ENCODE measurements at places on chromosomes 4 and X.
A peak's percentile ranks its signal among the peaks of the same experiment; 100 is the strongest.

GRCh38 chr4:74087481-74087880 is 11.5 kb downstream of the CXCL2 start:
- no peak for DNase-seq

DNA sequence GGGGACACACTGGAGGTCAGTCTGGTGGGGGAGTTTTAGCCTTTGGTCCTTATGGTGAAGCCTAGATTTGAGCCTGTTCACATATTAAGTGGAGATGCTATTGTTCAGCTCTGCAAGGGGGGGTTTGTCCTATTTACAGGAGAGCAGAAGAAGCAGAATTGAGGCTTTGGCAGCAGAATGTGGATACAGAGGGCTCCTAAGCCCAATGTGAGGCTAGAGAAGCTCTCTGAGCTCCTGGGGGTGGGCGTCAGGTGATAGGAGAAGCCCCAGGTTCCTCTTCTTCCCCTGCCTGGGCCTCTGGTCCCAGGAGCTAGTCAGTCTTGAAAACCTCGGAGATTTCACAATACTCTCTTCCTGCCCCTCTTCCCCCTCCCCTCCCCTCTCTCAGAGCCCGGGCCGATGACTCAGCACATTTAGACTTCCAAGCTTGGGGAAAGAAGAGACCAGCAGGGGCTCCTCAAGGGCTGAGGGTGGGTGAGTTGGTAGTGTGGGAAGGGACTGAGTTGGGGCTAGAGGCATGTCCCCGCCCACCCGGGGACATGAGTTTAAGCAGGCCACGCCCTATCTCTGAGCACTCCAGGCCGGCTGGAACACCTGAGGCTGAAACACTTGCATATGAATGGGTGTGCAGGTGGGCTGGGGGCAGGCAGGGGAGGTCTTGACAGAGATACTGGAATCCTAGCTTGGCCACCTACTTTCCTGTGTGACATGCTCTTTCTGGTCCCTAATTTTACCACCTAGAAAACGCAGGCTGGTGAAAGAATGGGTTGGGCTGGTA is 3.4 kb downstream of the TFE3 start:
- peak; percentile 42 for DNase-seq

- peak; percentile 44 for DNase-seq
Observed at GRCh38 chrX:119067023-119067739, 5.6 kb upstream of the CT47C1 start.

DNA sequence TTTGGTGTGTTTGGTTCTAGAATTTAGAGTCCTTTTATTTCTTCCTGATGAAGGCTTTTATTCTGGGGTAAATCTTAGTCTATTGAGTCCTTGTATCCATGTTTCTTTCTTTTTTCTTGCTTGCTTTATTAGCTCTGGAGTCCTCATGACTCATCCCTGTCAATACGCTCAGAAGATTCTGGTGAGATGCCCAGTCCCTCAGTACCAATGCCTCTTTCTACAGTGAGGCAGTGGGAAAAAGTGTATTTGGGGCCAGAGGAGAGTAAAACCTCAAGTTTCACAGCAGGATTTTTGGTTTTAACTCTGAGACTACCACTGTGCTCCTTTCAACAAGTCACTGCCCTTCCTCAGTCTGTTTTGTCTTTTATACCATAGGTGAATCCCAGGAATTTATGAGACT is 368.0 kb downstream of the GBA3 start:
- no peak for DNase-seq

DNA sequence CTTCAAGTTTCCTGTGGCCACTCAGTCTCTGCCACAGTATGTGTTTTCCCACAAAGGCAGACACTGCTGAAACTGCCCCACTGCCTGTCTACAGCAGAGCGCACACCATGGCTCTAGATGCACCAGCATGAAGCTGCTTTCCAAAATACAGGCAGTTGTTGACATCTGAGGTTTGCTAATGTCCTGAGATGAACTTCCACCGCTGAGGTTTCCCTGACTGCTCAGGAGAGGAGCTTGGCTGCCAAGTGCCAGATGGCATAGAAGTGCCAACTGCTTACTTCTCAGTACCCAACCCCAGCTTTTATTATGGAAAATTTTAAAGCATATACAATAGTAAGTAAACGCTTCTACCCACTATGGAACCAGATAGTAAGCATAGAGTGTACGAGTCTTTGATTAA is 61.0 kb upstream of the EXOC1L start:
- DNase-seq: no peak

GRCh38 chrX:133668225-133668931 is 253.1 kb upstream of the GPC4 start:
- no peak for DNase-seq

GRCh38 chr4:26003056-26003455 is 89.0 kb downstream of the SMIM20 start:
- DNase-seq: no peak

GRCh38 chr4:76962406-76963130 is 13.0 kb downstream of the SEPTIN11 start:
- no peak for DNase-seq

DNA sequence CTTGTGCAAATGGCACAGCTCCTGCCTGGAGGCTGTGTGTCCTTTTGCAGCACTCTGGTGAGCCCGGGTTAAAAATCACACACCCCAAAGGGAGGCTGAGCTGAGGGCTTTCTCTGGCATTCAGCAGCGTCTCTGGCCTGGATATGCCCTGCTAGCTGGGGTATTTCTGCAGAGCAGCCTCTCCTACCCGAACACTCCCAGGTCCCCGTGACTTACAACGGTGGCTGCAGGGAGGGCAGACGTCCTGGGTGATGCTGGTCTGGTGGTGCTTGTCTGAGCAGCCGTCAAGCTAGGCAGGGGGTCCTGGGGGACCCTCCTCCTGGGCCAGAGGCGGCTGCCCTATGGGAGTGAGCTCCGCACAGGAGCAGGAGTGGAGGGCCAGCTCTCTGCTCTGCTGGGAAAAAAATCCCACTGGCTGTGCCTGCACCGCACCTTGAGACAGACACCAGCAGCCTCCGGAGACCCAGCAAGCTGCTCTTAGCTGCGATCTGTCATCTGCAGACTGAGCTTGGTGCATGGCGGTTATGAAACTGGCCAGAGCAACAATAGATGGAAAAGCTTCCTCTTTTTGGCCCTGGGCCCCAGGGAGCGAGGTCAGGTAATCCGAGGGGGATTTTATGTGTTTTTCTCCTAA is 41.3 kb upstream of the ASMTL start:
- no peak for DNase-seq

DNA sequence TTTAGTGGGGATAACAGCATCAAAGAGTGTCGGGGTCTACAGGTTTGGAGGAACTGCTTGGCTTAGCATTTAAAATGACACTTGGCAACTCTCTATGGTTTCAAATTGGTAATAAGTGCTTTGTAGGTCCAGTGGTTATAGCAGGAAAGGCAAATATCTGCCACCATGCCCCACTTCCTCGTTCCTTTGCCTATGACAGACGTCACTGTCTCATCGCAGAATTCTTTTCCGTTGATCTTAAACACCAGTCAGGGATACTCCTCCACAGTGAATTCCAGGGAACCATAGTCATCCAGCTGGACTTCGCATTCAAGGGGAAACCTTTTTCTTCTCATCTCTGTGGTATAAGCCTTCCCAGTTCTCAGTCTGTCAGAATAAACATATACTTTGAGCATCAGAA is 319.1 kb downstream of the GPAT3 start:
- no peak for DNase-seq

DNA sequence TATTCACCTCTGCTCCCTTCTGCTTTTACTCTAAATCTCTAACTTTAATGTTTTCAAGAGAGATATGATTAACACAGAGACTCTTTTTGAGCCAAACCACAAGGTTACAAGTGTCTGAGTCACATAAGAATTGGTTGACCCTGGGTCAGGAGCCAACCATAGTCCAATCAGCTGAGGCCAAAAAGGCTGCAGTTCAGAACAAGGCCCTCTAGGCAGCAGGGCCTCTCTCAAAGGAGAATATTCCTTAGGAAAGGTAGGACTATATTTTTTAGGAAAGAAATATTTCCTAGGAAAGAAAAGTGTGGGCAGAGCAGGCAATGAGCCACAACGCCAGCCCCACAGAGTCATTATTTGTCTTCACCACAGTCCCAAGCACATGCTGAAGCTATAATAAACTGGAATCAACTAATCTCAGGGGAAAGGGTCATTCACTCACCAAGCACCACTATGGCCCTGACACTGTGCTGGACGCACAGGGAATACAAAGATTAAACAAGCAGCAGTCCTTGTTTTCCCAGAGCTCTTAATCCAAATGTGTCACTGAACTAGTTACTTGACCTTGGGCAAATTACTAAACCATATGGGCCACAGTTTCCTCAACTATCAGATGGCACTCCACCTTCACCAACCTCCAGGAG is 2.2 kb downstream of the ATP8A1 start:
- DNase-seq: no peak

- DNase-seq: peak; percentile 64
Observed at GRCh38 chr4:6342530-6343293, 73.1 kb downstream of the WFS1 start.

- DNase-seq: no peak
Observed at GRCh38 chr4:187478292-187479140, 517.1 kb upstream of the ZFP42 start.

- DNase-seq: no peak
Observed at GRCh38 chr4:11158971-11159370, 269.7 kb downstream of the HS3ST1 start.

DNA sequence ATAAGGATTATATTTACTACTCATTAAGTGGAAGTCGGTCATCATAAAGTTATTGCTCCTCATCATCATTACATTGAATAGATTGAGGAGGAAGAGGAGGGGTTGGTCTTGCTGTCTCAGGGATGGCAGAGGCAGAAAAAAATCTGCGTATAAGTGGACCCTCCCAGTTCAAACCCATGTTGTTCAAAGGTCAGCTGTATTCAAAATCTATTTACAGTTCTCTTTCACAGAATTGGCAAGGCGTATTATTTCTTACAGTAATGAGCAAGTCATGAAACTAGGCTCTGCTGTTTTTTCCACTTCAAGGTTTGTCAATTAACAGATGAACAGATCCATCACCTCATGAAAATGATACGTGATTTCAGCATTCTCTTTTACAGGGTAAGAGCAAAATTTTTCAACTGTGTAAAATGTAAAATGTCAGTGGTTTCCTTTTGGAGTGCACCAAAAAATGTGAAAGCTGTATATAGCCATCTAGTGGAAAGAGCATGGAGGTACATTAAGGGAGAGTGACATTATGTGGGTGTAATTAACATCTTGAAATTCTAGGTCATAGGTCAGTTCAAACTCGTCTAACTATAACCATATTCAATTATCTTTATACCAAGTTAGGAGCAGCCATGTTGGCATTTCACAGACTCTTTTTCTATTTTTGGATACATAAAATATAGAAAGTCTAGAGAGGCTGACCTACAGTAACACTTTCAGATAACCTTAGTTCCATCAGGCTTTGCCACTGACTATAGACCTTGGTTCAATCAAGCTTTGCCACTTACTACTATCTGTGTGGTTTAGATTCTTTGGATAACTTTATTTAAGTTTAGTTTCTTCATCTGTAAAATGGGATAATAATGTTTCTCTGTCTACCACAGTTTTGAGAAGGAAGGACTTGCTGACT is 30.1 kb downstream of the NEIL3 start:
- no peak for DNase-seq

DNA sequence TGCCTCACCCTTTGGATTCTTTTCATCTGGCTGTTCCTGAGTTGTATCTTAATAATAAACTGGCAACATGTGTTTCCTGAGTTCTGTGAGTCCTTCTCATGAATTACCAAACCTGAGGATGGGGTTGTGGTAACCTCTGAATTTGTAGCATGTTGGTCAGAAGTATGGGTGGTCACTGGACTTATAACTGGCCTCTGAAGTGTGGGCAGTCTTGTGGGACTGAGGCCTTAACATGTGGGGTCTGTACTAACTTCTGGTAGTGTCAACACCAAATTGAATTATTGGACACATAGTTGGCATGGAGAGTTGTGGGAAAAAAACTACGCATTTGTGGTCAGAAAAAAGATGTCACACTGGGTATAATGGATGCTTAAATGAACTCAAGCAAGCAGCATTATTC is 45.0 kb upstream of the TNIP3 start:
- DNase-seq: no peak

All from dorsolateral prefrontal cortex (tissue), 122 donors.